ENCODE measurements at places on chromosomes 13 and 19.

DNA sequence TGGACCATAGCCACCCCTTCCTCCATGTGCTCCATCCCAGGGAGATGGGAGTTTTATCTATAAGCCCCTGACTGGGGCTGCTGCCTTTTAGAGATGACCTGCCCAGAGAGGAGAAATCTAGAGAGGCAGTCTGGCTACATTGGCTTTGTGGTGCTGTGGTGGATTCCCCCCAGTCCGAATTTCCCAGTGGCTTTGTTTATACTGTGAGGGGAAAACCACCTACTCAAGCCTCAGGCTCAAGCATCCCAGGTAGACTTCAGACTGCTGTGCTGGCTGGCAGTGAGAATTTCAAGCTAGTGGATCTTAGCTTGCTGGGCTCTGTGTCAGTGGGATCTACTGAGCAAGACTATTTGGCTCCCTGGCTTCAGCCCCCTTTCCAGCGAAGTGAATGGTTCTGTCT lies 1195.7 kb upstream of the PCDH20 start:
- DNase-seq: no peak

- DNase-seq: no peak
Measured at GRCh38 chr13:109769275-109769674, 17.1 kb downstream of the IRS2 start.

DNA sequence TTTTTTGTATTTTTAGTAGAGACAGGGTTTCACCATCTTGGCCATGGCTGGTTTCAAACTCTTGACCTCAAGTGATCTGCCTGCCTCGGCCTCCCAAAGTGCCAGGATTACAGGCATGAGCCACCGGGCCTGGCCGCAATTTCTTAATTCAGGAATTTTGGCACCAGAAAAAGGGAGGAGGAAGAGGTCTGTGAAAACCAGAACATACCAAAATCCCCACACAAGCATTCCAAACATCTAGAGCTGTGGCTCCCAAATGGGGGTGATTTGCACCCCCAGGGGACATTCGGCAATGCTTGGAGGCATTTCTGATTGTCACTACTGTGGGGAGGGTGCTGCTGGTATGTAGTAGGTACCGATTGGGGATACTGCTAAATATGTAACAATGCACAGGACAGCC lies 40.2 kb upstream of the ABCC4 start:
- no peak for DNase-seq

DNA sequence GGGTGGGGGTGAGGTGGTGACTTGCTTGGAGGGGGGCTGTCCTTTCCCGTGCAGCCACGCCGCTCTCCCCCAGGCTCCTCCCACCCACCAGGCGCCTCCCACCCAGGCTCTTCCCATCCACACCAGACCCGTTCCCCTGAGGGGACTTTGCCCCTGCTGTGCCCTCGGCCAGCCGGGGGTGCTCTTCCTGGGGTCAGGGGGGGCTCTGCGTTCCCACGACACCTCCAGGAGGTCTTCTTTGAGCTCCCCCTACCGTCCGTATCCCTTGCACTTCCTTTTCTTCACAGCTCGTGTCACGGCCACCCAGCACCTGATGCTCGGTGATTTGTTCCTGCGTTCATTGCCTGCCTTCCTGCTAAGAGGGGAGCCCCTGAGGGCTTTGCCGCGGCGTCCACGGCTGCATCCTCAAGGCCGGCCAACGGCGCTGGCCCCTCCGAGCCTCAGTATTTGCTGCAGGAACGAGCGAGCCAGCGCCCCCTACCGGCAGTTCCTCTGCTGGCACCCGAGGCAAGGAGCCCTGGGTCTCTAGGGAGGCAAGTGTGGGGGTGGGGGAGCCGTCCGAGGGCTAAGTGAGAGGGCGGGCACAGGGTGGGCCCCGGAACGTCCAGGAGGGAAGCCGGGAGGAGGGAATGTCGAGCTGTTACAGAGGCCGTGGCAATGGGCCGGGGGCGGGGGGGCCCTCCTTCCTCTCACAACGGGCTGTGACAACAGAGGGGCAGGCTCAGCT lies 11.8 kb downstream of the LRRC4B start:
- peak; percentile 84 for DNase-seq

DNA sequence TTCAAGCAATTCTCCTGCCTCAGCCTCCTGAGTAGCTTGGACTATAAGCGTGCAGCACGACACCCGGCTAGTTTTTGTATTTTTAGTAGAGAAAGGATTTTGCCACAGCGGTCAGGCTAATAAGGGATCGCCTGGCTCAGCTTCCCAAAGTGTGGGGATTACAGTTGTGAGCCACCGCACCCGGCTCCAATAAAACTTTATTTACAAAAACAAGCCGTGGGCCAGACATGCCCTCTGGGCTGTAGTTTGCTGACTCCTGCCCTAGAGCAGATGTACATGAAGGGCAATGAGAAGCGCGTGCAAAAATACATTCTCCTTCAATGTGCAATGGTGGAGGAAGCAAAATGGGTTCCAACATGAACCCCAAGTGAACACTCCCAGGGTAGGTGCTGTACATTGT lies 13.7 kb upstream of the MED26 start:
- no peak for DNase-seq

GRCh38 chr13:46211483-46212351 lies at the start of gene LRRC63:
TSS of gene LRRC63 (plus strand) at chr13:46211928. CDS start at chr13:46213035, 1,107 bp downstream.
- peak; percentile 86 for DNase-seq

DNA sequence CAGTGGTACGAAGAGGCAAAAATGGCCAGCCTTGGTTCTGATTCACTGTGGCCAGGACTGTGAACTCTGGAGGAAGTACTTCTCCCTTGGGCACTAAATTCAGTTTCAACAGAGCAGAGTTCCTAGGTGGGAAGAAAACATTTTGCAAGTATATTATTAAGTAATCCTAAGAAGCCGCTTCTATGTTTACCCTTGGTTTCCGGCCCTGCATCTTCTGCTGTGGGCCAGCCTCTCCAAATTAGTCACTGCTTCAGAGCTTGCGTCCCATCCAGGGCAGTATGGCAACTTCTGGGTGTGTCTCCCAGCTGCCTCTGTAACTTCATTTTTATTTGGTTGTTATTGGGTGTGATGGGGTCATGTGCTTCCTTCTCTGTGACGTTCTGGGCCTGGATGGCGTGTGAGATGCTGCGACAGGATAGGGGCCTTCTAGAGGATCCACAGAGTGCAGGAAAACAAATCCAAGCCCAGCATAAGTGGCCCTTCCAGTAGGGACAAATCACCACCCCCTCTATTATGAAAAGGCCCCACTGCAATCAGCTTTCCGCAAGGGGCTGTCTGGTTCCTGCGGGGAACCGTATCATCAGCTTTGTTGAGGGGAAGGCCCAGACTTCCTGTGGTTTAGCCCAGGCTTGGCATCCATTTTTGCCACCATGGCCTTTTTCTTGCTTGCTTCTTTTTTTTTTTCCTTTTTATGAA lies 55.1 kb upstream of the C1QTNF9 start:
- DNase-seq: no peak

DNA sequence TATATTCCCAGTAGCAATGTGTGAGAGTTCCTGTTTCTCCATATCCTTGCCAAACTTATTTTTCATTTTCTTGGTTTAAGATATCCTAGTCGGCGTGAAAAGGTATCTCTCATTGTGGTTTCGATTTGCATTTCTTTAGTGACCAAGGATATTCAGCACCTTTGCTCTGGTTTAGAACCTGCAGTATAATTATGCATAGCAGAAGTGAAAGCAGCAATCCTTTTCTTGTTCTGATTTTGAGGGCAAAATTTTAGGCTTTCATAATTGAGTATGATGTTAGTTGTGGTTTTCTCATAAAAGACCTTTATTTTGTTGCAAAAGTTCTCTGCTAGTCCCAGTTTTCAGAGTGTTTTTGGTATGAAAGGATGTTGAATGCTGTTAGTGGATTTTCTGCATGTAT lies 491.0 kb downstream of the FGF9 start:
- DNase-seq: no peak

- no peak for DNase-seq
Measured at GRCh38 chr19:42032431-42032830, 37.6 kb downstream of the GRIK5 start.

GRCh38 chr13:79448413-79448812 lies 32.5 kb upstream of the NDFIP2 start:
- no peak for DNase-seq

GRCh38 chr19:16233836-16234551 lies 36.3 kb downstream of the AP1M1 start:
- no peak for DNase-seq

DNA sequence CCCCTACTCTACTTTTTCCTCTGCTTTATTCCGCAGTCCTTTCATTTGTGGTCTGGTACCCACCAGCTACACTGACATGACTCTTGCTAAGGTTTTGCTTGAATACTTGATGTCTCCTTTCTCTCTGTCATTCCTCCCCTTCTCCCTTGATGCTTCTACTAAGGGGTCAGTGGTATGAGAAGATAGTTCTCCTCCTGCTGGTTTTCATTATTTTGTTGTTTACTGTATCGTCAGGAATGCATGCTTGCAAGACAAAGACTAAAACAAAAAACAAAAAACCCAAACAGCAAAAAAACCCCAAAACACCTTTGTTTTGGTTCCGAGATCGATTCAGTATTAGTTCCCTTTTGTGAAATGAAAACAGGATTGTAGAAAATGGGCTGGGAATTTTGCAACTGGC lies 59.5 kb downstream of the PCCA start:
- DNase-seq: no peak

DNA sequence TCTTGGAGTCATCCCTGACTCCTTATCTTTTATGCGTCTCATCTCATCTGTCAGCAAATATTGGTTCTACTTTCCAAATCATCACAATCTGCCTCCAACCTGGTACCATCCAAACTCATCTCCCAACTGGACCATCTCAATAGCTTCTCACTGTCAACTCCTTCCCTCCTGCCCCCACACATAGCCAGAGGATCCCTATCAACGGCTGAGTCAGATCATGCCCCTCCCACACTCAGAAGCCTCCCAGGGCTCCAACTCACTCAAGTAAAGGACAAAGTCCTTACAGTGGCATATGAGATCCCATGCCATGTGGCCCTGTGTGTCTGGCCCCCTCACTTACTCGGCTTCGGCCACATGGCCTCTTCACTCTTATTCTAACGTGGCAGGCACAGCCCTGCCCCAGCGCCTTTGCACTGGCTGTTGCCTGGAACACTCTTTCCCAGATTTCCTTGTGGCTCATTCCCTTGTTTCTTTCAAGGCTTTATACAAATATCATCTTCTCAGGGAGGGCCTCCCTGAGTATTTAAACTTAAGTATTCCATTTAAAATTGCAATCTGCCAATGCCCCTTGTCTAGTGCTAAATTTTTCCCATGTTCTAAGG lies 4.3 kb downstream of the SPRED3 start:
- DNase-seq: no peak

- DNase-seq: no peak
Measured at GRCh38 chr13:42280537-42280936, 8.6 kb downstream of the AKAP11 start.
